ENCODE measurements at places on chromosomes 6 and 20. TPM values are rescaled to one million over a fixed set of nuclear protein-coding genes. Genes with fewer than 3 reads are reported as not detected.

MOG gene
- not detected for total RNA-seq

KIF6 gene
- total RNA-seq, result 2.9 TPM

- DNase-seq, result no peak
These were observed 552 bp upstream of the DEF6 start for GRCh38 chr6:35296931-35297600.

DNA sequence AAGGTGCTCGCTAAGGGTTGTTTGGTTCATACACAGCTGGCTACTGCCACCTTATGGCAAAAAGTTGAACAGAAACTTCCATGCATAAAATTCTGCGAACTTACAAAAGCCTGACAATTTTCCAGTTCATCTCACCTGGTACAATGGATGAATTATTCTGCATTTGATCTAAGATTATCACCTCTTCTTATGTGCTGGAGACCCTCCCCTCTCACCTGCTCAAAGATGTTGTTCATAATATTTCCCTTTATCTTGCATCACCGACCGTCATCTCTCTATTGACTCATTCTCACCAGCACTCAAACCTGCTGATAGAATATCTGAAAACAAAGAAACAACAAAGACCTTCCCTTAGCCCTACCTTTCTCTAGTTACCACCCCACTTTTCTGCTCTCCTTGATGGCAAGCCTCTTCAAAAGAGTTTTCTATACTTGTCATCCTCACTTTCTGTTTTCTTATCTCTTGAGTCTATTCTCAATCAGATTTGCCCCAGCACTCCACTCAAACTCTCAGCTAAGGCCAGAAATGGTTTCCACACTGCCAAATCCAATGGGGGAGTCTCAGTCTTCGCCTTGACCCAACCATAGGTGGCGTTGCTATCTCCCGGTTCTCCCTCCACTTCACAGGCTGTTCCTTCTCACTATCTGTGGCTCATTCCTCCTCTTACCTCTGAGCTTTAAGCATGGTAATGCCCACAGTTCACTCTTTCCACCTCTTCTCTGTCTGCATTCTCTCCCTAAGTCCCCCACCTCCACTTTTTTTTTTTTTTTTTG lies 25.8 kb downstream of the SNRNP48 start:
- peak; percentile 56 for DNase-seq

- no peak for DNase-seq
These were observed 6.5 kb downstream of the PRND start for GRCh38 chr20:4728120-4728760.

GRCh38 chr20:37390891-37391525 lies 45.1 kb downstream of the SRC start:
- DNase-seq, result no peak

DNA sequence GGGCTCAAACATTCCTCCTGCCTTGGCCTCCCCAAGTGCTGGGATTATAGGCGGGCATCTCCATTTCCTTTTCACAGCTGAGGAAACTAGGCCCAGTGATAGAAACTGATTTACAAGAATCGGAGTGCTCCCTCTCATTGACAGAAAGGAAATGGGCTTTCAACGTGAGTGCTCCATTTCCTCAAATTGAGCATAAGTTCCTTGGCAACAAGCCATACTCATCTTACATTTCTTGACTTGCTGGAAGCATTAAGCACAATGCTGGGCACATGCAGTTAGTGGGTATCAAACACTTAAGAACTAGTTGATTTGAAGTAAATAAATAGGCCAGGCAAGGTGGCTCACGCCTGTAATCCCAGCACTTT lies 54.7 kb downstream of the FGD2 start:
- peak; percentile 24 for DNase-seq

GRCh38 chr20:12112089-12112474 lies 194.4 kb downstream of the BTBD3 start:
- DNase-seq, result no peak

DNA sequence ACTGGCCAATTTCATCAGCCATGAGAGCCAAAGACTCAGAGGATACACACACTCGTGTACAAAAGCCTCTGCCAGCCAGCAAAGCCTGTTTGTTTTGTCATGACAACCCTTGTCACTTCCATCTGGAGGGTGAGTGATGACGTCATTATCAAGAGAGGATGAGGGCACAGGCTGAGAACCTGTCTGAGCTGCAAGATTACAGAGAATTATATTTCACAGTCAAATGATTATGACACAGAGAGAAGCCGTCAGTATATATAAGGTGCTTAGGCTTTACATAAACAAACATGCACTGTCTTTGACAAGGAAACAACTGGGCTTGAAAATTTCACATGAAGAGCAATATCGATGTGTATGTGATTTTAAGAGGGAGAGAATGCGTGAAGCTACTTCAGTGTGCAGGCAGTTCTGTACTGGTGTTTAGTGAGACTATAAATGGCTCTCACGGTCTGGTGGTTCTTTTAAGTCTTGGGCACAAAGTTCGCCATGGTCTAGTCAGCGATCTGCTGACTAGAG lies 36.5 kb upstream of the BCLAF1 start:
- peak; percentile 25 for DNase-seq

DNA sequence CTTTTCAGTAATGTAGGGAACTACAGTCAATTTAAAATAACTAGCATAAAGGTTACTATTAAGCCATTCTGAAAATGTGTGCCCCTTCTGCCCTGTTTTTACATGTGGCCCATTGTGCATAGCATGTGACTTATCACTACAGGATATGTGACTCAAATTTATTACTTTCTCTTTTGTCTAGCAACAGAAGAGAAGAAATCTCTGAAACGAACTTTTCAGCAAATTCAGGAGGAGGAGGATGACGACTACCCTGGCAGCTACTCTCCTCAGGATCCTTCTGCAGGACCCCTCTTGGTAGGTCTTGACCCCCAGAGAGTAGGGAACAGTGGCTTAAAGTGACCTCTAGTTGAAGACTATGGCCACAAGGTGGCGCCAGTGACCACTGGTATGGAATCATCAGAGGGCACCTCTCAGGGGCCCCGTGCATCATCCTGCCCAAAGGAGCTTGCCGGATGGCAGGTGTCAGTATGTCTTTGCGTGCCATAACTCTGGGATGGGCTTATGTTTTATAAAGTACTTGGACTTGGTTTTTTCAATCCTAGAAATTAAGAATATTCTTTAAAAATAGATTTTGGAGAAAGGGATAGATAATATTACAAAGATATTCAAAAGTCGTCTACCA lies 23.9 kb downstream of the RPRD1B start:
- DNase-seq, result peak; percentile 66

- peak; percentile 15 for DNase-seq
These were observed 48.7 kb upstream of the CLVS2 start for GRCh38 chr6:122947355-122947754.

GRCh38 chr6:150894935-150895552 lies 29.5 kb downstream of the MTHFD1L start:
- DNase-seq, result no peak

- no peak for DNase-seq
These were observed 30.7 kb downstream of the HUS1B start for GRCh38 chr6:626236-626635.

GRCh38 chr6:112298021-112298745 lies 43.8 kb upstream of the LAMA4 start:
- DNase-seq, result peak; percentile 90

- no peak for DNase-seq
These were observed 157.6 kb downstream of the MCHR2 start for GRCh38 chr6:99836471-99836870.

All from HT1080 (cell line).